ENCODE measurements at places on chromosomes 1 and 21.

DNA sequence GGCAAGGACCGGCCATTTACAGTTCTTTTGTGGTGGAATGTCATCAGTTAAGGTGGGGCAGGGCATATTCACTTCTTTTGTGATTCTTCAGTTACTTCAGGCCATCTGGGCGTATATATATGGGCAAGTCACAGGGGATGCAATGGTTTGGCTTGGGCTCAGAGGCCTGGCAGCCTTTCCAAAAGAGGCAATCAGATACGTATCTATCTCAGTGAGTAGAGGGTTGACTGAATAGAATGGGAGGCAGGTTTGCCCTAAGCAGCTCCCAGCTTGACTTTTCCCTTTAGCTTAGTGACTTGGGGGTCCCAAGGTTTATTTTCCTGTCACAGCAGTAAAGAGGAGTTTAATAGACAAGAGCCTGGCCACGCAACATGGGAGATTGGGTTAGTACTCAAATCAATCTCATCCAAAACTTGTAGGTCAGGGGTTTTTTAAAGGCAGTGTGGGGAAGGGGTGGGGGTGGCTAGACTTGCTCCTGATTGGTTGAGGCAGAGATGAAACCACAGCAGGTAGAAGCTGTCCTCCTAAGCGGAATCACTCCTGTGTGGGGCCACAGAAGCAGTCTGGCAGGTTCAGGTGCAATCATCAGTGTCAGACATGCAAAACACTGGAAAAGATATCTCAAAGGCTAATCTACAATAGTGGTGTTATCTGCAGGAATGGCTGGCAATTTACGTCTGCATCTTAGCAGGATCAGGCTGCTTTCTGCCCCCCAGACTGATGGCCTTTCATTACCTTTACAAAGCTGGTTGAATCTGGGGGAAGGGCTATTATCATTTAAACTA, 112.9 kb downstream of the TLR5 start:
- no peak for DNase-seq

GRCh38 chr1:116559304-116559761, 11.5 kb downstream of the CD58 start:
- no peak for DNase-seq

GRCh38 chr1:154407198-154408091, 2.3 kb downstream of the IL6R start:
- DNase-seq = no peak

DNA sequence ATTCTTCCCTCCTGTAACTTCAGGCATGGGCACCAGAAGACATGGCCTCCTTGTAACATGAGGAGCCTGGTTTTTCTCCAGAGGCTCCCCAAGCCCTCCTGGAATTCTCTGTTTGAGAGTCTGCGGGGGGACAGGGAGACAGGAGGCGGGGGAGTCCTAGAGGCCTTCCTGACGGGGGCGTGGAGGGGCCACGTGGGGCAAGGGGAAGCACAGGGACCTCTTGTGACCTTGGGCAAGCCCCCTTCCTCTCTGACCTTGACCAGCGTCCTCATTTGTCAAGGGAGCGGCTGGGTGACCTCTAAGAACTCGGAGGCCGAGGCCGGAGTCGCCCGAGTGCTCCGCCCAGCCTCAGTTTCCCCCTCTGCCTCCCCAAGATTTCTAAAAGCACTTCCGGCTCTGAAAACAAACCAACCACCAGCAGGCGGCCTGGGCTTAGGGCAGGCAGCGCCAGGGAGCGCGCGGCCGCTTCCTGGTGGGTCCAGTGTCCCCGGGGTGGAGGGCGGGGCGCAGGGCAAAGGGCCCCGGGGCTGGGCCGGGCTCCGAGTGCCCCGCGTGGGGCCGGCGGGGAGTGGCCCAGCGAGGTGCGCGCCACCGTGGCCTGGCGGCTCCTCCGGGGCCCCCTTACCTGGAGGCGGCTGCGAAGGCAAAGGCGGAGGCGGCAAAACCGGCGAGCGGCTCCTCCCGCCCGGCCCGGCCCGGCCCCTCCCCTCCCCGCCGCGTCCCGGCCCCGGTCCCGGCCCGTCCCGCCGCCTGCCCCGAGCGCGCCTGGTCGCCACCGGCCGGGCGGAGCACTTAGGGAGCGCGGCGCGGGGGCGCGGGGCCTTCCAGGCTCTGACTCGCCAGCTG, at the start of gene TMCO4:
TSS of gene TMCO4 (minus strand) at position 687 of the 846 bp plus-strand sequence. CDS start 19,158 bp downstream, outside the sequence.
- DNase-seq = no peak

- DNase-seq = no peak
Measured at GRCh38 chr1:149942207-149942606, 5.5 kb upstream of the MTMR11 start.

- DNase-seq = no peak
Measured at GRCh38 chr1:212678456-212679410, 20.9 kb downstream of the BATF3 start.

DNA sequence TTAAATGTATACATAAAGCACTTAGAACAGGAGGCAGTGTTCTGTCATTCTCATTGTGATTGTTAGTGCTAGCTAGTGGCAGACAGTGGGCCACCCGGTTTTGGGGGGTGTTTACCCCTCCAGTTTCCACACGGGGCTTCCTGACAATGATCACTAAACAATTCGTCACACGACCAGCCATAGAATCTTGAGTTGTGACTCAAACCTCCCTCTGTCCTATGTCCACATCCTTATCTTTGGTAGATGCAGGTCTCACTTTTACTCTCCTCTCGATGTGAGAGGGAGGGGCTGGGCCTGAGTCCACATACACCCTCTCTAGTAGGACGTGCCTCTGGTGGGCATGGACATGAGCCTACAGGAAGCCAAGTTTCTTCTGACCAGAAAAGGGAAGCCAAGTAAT, 92.6 kb upstream of the SSX2IP start:
- DNase-seq = no peak

DNA sequence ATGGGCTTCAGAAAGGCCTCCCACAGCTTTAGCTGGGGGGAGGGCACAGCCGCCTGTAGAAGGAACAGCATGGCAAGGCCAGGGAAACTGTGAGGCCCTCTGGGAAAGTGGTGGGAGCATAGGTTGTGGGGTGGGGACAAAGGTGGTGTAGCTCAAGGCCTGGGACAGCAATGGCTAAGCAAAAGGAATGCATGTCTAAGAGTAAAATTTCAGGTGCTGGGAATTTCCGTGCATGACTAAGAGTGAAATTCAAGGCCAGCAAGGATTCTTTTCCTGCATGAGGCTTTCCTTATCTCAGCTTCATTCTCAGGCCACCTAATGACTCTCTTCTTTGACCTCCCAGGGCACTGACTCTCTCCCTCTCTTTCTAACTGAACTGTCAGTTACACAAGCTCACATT, 86.5 kb upstream of the WNT4 start:
- DNase-seq = no peak

- no peak for DNase-seq
Measured at GRCh38 chr1:84377480-84378095, 20.7 kb upstream of the DNASE2B start.

DNA sequence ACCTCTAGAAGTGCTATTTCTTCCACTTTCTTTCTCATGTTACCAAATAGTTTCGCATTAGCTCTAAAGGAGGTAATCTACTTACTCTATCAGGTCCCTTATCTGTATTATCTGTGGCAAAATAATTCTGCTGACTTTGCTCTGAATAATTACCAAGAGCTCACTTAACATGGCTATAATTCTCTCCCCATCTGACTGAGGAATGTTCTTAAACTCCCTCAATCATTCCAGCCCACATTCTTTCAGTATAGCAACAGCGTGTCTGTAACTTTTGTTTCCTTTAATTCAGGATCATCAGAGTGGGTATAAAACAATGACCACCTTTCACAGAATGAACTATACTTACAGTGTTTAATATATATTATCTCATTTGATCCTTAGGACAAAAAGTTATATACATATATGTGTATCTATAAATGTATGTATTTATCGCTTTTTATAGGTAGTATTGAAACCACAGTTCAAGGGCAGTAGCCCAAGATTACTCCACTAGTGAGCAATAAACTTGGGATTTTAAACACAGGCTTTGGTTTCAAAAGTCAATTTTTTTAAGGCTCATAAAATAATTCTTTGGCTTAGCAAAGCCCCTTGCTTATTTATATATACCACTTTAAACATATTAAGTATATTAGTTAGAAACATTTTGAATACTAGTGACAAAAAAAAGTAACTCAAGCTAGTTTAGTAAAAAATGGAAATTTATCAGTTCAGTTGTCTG, 36.1 kb upstream of the ST6GALNAC3 start:
- DNase-seq = no peak

DNA sequence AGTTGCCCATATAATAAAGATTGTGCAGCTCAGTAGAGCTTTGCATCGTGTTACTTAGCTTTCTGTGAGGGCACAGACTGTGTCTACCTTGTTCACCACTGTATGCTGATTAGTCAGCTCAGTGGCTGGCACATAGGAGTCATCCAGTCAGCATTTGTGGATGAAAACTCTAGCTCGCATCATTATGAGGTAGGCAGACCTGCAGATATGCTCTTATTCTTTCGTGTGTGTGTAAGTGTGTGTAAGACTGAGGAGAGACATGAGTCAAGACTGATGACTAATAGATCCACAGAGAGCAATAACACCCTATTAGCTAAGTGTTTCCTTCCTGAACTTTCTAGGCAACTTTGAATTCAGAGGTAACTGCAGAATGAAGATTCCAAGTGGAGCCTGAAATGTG, 17.1 kb downstream of the TTF2 start:
- DNase-seq = no peak

DNA sequence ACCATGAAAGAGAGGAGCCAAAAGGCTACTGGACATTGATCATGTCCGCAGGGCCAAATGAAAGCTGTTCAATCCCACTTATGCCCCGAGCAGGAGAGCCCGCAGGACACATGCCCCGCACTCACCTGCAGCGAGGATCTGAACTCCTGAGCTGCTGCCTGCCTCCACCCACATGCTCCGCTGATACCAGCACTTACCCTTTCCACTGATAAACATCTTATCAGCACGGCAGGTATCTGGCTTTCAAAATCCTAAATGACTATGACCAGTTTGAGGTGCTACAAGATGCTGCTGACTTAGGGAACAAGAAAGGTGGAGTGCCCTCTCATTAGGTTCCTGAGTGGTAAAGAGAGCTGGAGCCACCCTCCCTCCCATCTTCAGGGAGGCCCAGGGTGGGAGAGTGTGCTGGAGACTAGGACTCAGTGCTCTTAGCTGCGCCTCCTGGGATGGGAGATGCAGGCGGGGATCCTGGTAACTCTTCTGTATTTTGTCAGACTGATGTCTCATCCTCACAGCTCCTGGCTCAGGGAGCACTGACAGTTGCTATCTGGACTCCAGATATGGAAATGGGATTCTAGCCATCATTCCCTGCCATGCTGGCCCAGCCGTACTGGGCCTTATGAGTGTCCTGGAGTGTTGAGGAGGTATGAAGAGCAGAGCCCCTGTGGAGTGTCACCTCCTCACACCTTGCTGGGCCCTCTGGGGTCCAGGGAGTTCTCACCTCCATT, 86.4 kb upstream of the F3 start:
- DNase-seq = no peak

DNA sequence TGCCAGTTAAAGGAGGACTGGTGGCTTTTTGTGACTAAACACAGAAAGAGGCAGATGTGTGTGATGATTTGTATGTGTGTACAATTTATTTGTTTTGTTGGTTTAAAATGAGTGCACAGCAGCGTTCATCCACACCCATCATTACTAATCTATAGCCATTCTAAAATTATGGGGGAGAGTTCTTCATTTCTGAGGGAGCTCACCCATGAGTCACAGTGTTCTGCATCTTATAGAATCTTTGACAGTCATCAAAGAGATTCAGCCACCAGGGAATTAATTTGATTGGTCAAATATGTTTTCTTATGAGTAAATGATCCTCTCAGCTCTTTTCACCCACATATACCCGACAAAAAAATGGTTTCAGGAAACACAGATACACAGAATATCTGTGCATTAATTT, 147.9 kb downstream of the GREM2 start:
- DNase-seq = no peak

GRCh38 chr21:41048623-41049022, 119.3 kb upstream of the BACE2 start:
- no peak for DNase-seq

DNA sequence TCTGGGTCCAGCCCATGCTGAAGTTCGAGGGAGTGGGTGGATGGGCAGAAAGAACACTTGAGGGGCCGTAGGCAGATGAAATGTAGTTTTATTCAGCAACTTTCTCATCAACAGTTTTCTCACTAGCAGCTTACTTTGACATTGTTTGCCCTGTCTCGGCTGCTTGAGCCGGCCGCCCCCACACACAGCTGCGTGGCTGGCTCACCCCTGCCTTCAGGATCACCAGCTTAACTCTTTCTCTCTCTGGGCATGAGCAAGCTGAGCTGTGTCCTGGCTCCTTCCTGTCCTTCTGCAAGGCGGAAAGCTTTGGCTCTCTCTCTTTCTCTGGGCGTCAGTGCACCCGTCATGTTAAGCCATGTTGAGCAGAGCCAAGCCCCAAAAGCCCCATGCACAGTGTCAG, 104.4 kb upstream of the GNG12 start:
- no peak for DNase-seq

- no peak for DNase-seq
Measured at GRCh38 chr1:18953731-18954231, 2.7 kb downstream of the IFFO2 start.

- no peak for DNase-seq
Measured at GRCh38 chr21:45919593-45919992, 62.0 kb upstream of the COL6A1 start.

DNA sequence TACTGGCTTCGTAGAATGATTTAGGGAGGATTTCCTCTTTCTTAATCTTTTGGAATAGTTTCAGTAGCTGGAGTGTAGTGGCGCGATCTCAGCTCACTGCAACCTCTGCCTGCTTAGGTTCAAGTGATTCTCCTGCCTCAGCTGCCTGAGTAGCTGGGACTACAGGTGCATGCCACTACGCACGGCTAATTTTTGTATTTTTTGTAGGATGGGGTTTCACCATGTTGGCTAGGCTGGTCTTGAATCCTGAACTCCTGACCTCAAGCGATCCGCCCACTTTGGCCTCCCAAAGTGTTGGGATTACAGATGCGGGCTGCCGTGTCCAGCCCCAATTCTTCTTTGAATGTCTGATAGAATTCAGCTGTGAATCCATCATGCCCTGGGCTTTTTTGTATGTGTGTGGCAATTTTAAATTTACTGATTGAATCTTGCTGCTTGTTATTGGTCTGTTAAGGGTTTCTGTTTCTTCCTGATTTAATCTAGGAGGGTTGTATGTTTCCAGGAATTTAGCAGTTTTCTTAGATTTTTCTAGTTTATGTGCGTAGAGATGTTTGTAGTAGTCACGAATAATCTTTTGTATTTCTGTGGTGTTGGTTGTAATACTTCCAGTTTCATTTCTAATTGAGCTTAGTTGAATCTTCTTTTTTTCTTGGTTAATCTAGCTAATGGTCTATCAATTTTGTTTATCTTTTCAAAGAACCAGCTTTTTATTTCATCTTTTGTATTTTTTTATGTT, 15.3 kb downstream of the MAN1C1 start:
- no peak for DNase-seq

GRCh38 chr1:147169840-147170674, 2.2 kb downstream of the PRKAB2 start:
- DNase-seq = no peak

GRCh38 chr1:212067787-212068186, 32.2 kb downstream of the DTL start:
- no peak for DNase-seq

DNA sequence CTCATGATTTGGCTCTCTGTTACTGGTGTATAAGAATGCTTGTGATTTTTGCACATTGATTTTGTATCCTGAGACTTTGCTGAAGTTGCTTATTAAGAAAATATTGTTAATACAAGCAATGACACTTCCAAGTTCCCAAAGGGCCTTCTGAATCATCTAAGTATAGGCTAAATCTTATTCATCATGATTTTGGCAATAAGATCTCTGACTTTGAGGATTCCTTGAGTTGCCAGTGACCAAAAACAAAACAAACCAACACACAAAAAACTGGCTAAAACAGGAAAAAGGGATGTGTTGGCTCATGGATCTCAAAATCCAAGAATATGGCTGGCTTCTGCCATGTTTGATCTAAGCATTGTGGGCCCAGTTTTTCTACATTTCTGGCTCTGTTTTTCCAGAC, 163.4 kb downstream of the HHIPL2 start:
- no peak for DNase-seq
